Stimulated activated CD8-positive, alpha-beta memory T cell treated with anti-CD3 and anti-CD28 coated beads, Interleukin-4, amount 100 ng/mL, for 1 hour (primary cell): ENCODE measurements at places on chromosomes 13 and 19.

DNA sequence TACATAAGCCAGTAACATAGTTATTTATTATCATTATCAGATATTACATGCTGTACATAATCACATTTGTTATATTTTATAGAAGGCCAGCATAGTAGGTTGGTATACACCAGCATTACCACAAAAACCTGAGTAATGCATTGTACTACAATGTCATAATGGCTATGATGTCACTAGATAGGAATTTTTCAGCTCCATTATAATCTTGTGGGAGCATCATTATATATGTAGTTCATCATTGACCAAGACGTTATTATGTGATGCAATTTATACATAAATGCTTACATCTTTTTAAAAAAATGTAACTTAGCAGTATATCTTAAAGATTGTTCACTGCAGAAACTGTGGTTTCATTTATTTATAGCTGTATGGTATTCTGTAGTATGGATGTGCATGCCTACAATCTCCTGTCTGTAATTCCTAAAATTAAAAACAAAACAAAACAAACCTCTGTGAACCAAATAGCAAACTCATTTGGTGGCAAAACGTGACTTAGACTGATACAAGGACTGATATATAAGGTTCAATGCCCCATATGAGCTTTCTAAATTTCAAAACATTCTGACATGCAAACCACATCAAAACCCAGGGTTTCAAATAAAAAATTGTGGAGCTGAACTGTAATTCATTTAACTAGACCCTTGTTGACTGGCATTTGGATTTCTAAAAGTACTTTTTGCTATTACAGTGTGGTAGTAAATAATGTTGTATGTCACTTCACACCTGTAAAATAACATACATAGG lies 250.9 kb downstream of the DLEU7 start:
- DNase-seq: no peak

GRCh38 chr13:108220041-108220440 lies 1.8 kb downstream of the ABHD13 start:
- DNase-seq: no peak

GRCh38 chr13:92833071-92833470 lies 393.5 kb upstream of the GPC6 start:
- DNase-seq: no peak

GRCh38 chr13:36445891-36446351 lies 13.6 kb downstream of the CCNA1 start:
- no peak for DNase-seq

- DNase-seq: no peak
These were observed 14.6 kb downstream of the MPND start for GRCh38 chr19:4357921-4358326.

GRCh38 chr19:5314012-5314906 lies 26.4 kb downstream of the PTPRS start:
- DNase-seq: no peak

DNA sequence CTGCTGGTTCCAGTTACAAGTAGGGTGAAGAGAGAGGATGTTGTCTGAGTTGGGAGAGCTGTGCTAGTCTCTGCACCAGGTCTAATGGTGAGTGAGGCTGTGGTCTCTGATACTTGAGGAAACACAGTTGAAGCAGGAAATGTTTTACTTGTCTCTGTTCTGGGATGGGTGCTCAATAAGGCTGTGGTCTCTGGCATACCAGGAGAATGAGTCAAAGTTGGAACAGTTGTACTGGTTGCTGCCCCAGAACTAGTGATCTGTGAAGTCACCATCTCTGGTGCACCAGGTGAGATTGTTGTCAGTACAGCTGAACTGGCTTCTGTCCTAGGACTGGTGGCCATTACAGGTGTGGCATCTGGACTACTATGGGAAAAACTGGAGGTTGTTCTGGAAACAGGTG lies 74.7 kb downstream of the MUC16 start:
- DNase-seq: no peak

DNA sequence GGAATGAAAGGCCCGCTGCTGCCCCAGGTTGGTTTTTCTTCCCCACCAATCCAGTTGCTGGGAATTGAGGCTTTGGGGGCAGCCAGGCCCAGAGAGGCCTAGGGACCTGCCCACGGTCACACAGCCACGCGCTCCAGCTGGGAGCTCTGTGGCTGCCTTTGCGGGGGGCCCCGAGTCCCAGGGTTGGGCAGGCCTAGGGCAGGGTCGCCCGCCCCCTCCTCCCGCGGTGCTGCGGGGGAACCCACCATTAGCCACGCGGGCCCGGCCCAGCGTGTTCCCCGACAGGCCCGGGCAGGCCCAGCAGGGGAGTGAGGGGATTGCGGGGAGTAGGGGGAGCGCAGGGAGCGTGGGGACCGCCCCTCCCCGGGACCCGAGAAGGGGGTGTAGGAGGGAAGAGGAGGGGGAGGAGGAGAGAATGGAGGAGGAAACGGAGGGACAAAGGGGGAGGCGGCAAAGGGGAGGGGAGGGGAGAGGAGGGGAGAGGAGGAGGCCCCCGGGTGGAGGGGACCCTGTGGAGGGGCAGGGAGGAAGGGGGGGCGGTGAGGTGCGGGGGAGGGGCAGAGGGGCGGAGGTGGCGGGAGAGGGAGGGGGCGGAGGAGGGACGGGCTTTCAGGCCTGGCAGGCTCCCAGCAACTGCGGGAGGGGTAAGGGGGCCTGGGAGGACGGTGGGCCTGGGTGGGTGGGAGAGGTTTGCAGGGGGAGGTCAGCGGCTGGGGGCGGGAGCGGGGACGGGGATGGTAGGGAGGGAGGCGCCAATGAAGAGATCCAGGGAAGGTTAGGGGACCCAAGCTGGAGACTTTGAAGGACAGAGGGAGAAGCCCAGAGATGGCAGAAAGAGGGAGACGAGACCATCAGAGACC lies 12.9 kb upstream of the TLE2 start:
- no peak for DNase-seq

DNA sequence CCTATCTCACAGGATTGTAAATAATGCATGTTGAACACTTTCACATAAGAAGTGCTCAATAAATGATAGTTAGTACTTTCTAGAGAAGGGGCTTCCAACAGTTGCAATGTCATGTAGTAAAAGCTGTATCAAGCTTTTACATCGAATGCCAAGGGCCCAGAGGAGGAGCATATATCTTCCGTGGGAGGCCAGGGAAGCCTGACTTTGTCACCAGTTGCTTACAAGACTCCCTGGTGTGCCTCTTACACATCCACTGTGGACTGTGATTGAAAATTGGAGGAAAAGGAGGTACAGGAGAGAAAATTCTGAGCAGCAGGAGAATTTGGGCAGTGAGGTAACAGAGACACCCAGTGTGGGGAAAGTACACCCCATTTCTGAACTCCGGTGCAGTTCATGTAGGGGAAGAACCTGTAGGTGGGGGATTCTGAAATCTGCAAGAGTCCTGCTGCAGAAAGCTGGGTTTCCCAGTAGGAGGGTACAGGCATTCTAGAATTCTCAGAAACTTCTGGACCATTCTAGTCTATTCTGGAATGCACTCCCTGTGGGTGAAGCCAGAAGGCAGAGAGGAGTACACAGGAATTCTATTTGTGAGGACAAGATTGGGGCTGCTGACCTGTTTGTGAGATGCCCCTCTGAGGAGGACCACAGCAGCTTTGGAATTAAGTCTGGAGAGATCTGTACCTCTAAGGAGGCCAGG lies 54.0 kb downstream of the ALOX5AP start:
- no peak for DNase-seq

DNA sequence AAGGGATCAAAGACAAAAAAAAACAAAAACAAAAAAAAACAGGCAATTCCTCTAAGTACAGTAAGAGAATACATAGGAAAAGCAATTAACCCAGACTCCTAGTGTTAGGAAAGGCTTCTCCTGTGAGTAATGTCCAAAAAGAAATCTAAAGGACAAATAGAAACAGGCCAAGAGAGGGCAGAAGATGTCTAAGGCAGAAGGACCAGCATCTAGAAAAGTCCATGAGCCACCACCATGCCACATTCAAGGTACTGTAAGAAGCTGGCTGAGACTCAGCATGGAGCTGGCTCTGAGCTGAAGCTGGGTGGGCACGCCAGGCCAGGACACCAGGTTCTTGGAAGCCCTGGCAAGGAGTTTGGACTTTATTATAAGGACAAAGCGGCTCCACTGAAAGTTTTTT lies 118.1 kb upstream of the FRY start:
- DNase-seq: no peak

DNA sequence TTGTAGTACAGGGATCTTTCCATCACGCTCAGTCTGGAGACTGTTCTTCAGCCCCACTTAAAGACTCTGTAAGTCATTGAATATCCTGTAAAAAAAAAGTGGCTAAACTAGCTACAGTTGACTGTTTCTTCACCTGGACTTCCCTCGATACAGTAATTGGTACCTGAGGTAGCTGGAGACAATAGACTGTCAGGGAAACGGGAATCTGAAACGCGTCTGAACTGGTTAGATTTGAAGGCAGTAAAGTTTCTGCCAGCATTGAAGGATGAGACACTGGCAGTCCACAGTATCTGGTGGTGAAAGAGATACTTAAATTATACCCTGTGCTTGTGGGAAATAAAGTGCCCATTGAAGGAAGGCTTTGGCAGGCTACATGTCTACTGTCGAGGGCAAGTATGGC lies 550.5 kb downstream of the IRS2 start:
- DNase-seq: no peak

GRCh38 chr13:111406636-111407035 lies 86.2 kb downstream of the TEX29 start:
- DNase-seq: no peak

GRCh38 chr19:57807541-57807940 lies 7.2 kb downstream of the ZNF552 start:
- no peak for DNase-seq

GRCh38 chr13:98997738-98998641 lies 20.1 kb upstream of the DOCK9 start:
- DNase-seq: no peak
